Adipocyte (in vitro differentiated cells): ENCODE measurements at places on chromosomes 3 and 15.

- peak; percentile 11 for DNase-seq
These were observed 1.0 kb upstream of the KLF15 start for GRCh38 chr3:126358038-126358815.

- DNase-seq: no peak
These were observed 48.2 kb downstream of the HMG20A start for GRCh38 chr15:77468896-77469295.

DNA sequence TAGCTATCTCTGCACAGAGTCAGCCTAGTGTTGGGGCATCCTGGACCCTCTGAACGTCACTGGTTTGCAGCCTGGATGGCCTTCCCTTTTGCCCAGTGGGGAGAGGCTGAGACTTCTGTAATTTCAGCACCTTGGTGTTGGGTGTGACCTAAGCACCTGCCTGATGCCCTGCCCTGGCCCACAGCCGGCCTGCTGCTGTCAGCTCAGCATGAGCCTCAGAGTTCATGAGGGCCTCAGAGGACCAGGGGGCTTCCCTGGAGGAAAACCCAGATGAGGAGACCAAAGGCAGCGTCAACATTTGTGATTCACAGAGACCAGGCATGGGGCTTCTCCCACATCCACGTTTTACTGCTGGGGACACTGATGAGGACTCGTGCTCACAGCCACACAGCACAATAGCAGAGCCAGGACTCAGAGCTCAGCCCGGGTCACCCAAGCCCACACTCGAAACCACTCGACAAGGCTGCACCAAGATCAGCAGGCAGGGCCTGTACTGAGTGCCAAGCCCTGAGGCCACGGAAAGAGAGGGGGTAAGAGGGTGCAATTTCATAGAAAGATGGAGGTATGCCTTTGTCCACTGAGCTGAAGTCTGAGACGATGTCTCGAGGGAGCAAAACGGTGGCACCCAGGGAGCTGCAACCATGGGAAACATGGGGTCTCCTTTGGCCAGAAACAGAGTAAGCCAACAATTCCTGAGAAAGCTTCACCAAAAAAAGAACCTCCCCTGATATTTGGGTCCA, 9.9 kb upstream of the GP9 start:
- no peak for DNase-seq

DNA sequence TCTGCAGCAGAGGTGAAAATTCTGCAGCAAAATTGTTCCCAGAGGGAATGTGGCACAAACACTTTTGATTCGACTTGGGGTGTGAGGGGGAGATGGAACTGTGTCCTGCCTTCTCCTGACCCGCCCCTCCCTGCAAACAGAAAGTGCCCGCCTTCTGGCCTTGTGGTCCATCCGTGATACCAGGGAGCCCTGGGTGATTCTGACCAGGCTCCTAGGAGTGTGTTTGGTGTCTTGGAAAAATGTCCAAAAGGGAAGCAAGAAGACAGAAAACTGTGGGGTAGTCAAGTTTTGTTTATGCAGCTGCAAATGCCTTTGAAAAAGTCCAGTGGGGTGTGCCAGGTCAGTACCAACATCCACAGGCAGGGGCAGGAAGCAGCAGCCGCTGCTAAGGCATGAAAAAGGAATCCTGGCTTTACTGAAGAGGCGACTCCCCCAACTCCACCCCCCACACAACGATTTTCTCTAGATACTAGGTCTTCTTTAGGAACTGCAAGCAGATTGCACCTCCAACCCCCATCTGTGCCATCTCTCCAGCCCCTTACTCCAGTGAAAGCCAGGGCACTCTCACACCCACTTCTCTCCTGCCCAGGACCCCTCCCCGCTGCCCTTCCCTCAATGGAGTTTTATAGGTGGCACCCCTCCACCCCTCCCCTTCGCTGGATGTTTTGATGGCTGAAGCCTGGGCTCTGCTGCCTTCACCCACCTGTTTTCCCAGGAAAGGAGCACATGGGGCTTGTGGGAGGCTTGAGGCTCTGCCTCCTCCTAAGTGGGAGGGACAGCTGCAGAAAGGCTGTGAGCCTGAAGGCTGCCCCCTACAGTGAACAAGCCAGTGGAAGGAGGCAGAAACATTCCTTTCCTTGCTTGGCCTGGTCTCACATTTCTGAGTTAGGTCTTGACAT, 82.4 kb upstream of the HERC1 start:
- peak; percentile 62 for DNase-seq
